Stimulated activated CD8-positive, alpha-beta memory T cell treated with anti-CD3 and anti-CD28 coated beads, Interleukin-12 subunit alpha, Interleukin-12 subunit beta, amount 100 ng/mL, for 1 hour (primary cell): ENCODE measurements at places on chromosomes 1 and 21.

- no peak for DNase-seq
Observed at GRCh38 chr1:113247782-113248181, 142.5 kb upstream of the MAGI3 start.

GRCh38 chr1:230387876-230388275 is 38.3 kb downstream of the PGBD5 start:
- DNase-seq = no peak

DNA sequence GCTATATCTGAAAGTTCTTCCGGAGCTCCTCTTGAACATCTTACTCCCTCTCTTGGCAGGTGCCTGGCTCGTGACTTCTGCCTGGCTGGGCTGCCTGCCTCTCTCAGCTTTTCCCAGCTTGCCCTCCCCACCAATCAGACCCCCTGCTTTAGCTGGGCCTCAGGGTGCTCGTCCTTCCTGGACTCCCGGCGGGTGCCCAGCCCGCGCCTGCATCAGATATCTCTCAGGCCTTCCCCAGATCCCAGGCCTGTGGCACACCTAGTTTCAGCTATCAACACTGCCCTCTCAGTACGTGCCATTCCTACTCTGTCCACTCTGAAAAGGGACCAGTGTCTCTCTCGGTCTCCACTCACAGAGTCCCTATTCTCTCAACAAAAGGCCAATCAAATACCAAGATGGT is 96.5 kb upstream of the CLDN14 start:
- no peak for DNase-seq

GRCh38 chr1:77047575-77047974 is 171.7 kb downstream of the PIGK start:
- no peak for DNase-seq

- DNase-seq = no peak
Observed at GRCh38 chr21:40846103-40846502, 855 bp downstream of the DSCAM start.

DNA sequence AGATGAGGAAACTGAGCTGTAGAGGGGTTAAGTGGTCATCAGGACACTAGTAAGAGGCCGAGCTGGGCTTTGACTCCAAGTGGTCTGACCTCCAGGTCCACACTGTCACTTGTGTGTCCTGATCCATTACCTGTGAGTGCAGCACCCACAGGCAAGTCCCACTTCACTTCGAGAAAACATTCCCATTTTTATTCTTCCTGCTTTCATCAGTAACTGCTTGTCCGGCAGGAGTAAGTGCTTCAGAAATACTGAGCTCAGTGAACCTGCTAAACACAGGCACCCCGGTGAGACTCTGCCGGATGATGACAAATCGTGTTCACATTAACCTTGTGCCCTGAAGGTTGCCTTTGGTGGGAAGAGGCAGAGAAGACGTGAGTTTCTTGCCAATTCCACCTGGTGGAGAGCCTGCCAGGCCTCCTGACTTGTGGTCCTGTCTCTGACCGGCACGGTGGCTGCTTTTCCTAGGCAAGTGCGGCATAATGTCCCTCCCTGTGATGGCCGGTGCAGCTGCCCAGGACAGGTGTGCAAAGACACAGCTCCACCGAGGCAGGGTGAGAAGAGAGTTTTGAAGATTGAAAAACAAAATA is 29.4 kb downstream of the ZBTB18 start:
- DNase-seq = no peak

GRCh38 chr1:210311726-210312493 is 16.8 kb upstream of the HHAT start:
- no peak for DNase-seq

- DNase-seq = no peak
Observed at GRCh38 chr21:33914188-33914587, 1.4 kb downstream of the ATP5PO start.

DNA sequence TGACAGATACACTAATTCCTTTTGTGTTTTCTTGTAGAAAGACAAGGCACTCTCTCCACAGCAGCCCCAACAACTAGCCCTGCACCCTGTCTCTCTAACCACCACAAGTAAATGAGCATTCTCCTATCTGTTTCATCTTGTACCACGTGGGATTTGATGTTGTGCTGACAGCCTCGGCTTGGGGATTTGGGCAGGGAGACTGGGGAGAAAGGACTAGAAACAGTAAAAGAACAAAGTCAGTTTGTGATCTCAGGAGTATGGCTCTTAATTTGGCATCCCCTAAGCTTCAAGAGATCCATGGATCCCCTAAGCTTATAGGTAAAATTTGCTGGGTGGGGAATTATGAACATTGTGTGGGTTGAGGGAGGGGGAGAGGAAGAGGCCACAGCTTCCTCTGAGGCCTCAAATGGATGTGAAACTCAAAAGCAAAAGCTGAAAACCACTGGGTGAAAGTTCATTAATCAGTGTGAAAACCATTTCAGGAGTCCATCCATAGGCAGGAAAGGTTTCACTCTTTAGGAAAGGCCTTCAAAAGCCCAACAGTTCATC is 3.1 kb downstream of the C1orf162 start:
- peak; percentile 14 for DNase-seq

DNA sequence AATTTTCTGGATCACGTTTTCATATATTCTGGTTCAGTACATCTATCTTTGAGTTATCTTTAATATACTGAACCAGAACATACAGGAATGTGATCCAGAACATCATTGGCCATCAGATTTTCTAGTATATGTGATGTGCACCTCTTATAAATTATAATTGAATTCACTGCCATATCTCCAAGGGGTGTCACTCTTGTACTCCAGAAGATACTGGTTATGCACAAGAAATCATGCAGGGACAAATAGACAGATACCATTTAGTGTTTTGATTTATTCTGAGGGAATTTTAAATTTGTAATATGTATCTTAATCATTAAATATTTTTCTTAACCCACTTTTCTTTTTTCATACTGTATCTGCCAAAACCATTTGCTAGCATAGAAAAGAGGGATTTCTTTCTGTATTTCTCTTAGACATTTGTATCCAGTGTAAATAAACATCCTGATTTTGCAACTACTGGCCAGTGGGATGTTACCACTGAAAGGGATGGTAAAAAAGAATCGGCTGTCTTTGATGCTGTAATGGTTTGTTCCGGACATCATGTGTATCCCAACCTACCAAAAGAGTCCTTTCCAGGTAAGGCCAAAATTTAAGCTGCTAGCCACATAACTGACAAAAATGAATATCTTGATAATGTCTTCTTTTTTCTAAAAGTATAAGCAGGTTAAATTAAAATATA is 16.7 kb downstream of the FMO3 start:
- DNase-seq = no peak

DNA sequence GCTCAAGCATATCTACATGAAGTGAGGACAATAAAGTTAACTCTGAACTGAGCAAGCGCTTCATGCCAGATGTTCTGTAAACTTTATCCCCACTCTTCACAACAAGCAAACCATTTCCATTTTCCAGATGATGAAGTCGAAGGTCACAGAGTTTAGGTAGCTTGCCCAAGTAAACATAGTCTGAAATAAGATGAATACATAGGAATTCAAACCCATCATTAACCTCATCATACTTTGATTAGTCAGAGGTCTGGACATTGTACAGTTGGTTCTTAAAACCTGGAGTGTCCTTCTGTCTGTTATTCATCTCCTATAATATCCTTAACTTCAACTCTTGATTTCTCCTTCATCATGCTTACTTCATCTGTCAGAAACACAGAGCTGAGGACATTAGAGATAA is 180.3 kb upstream of the C8B start:
- DNase-seq = no peak

DNA sequence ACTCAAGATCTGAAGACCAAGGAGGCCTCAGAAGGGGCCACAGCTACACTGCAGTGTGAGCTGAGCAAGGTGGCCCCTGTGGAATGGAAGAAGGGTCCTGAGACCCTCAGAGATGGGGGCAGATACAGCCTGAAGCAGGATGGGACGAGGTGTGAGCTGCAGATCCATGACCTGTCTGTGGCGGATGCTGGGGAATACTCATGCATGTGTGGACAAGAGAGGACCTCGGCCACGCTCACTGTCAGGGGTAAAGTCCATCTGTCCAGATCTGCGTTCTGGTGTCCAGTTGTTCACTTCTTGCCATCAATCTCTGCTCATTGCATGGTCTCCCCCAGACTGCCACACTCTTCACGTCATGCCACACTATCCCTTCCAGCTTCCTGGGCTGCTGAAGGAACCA is 90.6 kb downstream of the OBSCN start:
- no peak for DNase-seq

- DNase-seq = no peak
Observed at GRCh38 chr1:79044974-79045650, 38.6 kb upstream of the ADGRL4 start.

DNA sequence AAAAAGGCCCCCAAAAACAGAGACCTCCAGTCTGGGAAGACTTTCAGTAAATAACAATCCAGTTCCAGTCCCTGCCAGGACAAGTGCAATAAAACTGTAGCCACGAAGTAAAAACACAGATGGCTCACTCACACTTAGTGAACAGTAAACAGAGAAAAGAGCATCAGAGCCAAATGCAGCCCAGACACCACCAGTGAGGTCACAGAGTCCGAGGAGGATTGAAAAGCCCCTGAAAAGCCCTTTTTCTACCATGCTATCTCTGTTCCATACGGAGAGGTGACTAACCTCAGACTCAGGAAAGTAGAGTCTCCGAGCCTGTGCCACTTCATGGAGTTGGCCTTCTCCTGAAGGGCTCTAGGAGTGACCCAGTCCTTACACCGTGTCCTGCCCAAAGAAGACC is 84.5 kb downstream of the COLGALT2 start:
- no peak for DNase-seq

- DNase-seq = no peak
Observed at GRCh38 chr1:88451856-88452255, 232.2 kb upstream of the PKN2 start.

DNA sequence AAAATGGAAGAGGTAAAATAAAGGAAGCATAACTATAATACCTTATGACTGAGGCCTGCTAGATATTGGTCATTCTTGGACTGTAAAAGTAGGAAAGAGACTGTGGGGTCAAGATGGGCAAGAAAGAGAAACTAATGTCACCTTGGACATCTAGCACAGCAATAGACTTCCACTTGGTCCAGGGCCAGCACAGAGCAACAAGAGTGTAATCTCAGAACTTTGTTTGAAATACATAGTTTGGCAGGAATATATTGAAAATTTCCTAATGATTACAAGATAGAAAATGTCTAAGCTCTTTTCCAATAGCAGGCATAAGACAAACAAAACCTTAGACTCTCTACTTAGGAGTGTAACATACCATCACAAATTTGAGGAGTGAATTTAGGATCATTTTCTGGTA is 4.6 kb downstream of the LRRC8C start:
- DNase-seq = no peak

GRCh38 chr21:35343046-35343819 is 294.1 kb upstream of the RUNX1 start:
- DNase-seq = no peak

DNA sequence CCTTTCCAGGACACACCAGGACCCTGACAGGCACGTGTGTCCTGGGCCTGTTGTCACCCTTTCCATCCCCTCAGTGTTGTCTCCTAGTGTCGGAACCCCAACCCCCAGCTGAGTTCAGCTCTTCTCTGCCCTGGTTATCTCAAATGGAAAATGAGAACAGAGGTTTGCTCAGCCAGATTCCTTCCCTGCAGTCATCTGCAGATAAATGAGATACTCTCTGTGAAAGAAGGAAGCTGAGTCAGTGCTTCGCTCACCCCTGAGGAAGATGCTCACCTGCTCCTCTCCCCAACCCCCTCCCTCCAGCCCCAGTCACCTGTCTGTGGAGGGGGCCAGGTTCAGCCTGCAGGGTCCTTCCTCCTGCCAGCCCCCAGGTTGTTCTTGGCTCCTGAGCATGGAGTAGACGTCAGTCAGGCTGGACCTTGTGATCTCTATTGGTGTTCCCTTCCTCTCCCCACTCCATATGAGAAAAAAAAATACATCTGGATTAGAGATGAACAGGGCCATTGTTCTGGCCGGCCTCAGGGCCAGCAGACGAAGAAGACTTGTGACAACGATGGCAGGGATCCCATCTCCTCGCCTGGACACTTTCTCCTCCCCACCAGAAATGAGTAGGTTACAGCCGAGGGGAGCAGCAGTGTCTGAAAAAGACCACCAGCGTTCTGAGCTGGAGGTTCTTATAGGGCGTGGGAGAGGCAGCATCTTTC is 20.9 kb downstream of the PHGDH start:
- no peak for DNase-seq

GRCh38 chr1:58704616-58705021 is 4.8 kb upstream of the MYSM1 start:
- no peak for DNase-seq

GRCh38 chr1:116360429-116361173 is 12.4 kb upstream of the ATP1A1 start:
- DNase-seq = no peak

DNA sequence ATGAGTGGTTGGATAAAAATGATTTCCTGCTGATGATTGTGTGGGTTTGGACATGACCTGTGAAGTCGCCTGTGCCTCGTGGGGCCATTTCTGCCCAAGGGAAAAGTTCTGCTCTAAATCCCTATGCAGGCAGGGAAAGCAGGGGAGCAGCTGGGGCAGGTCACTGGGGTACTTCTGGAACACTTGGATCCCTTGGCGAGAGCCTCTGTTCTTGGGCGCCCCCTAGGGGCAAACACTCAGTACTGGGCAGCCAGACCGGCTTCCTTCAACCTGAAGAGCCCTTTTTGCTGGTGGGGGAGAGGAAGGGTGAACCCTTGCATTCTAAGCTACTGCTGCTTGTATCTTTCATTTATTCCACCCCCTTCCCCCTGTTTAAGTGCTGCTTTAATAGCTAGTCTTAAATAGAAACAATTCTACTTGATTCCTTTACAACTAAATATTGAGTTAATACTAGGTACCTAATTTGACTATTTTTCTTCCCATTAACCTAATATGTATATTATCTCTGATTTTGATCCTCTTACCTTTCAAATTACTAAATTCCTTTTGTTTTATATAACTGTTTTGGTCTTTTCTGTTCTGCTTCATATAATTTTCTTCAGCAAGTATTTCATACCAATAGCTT is 5.1 kb upstream of the CLEC20A start:
- DNase-seq = peak; percentile 15

DNA sequence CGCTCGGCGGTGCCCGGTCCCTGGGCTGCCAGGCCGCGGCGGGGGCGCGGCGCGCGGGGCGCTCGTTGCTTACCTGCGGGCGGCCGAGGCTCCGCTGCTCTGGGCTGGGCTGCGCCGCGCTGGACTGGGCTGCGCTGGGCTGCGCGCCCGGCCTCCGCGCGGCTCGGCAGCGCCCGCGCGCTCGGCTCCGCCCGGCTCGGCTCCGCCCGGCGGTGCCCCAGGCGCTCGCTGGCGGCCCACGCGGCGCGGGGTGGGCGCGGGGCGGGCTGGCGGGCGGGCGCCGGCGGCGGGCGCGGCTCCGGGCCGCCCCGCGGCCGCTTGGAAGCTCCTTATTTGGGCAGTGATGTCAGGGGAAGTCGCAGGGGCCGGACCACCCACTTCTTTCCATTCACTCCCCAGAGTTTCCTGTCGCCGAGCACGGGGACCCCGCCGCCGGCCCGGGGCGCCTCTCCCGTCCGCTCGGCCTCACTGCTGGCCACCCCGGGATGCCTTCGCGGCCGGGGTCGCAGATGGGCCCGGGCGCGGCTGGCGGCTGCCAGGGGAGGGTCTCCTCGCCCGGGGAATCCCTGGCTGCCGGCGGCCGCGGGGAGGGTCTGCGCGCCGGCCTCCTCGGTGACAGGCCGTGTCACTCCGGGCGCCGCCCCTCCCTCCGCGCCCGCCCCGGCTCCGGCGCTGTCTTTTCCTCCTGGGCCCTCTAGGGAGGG is 177.7 kb upstream of the EDN2 start:
- DNase-seq = peak; percentile 57
